ENCODE measurements at places on chromosomes 7 and 10. TPM values are rescaled to one million over a fixed set of nuclear protein-coding genes. Genes with fewer than 3 reads are reported as not detected.

- DNase-seq = no peak
- H3K36me3 ChIP-seq = no peaks in the 10 kb centered on the region
- no peaks in the 10 kb centered on the region for H3K27me3 ChIP-seq
- no peak overlapping the region for H3K4me3 ChIP-seq
- peaks cover 8% of the 10 kb centered on the region for H3K4me1 ChIP-seq
Observed at GRCh38 chr10:71911296-71911953, 52.8 kb upstream of the CHST3 start.

DNA sequence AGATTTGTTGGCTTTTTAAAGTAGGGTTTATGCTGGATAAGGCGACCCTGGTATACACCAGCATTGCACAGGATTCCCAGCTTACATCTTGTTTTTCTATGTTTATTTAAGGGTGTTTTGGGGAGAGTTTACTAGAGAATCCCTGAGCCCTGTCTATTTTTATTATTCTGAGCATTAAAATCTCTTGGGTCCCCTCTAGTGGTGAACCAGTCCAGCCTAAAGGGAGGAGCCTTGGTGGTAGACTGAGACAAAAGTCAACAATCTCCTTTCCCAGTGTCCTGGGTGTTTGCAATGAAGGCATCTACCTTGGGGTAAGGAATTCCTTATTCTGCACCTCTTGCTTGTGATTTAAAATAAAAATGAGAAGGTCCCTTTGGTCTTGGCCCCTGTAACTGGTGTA is 38.2 kb downstream of the ANTXRL start:
- H3K27ac ChIP-seq = no peak overlapping the region
- H3K4me1 ChIP-seq = no peaks in the 10 kb centered on the region
- no peaks in the 10 kb centered on the region for H3K27me3 ChIP-seq
- no peak overlapping the region for H3K4me3 ChIP-seq
- H3K36me3 ChIP-seq = no peaks in the 10 kb centered on the region

DNA sequence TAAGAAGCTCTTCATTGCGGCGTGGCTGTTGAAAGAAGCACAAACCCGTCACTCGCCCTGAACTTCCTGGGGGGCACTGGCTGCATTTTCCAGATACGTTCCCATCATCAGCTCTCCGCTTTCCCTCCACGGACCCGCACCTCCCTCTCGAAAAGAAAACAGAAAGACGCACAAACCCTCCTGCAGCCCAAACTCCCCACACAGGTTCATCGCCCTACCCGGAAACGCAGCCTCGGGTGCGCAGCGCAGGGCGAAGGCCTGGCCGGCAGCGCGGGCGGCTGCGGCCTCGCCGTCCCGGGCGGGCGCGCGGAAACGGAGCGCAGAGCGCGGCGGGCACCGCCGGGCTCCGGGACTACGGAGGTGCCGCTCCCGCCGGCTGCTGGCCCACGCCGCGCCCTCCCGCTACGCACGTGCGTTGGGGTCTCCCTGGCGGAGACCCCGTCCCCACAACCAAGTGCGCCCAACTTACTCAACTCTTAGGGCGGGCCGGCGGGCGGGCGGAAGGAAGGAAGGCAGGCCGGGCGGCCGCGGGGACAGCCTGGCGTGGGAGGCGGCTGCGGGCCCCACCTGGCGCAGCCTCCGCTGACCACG is 822 bp downstream of the ZNF800 start:
- no peaks in the 10 kb centered on the region for H3K27me3 ChIP-seq
- peaks cover 55% of the 10 kb centered on the region for H3K4me1 ChIP-seq
- peaks cover 22% of the 10 kb centered on the region for H3K36me3 ChIP-seq
- H3K27ac ChIP-seq = peak overlapping the region; percentile 71

DNA sequence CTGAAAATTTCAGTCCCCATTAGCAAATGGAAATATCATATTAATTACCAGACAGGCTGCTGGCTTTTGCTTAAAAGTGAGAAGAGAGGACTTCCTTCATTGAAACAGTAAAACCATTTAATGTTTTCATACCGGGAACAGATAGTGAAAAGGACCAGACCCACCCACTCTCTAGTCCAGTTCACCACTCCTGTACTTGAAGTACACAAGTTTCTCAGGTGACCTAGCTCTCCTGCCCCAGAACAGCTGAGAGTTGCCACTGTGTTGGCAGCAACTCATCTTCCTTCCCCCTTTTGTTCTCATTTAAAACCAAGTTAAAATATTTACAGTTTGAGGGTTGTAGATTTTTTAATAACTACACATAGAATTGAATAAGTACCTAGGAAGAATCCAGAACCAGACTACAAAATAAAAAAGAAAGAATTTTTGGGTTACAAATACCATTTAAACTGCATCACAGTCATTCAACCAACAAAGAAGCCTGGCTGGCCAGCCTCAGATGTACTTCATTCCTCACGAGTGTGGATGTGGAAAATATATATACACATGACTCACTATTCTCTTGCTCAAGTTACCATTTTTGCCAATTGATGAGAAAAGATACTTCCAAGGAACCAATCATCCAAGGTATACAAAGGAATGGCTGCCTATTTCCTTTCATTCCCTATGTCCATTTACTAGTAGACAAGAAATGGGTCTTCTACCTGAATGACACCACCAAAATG is 68.1 kb downstream of the VPS41 start:
- H3K4me3 ChIP-seq = no peak overlapping the region
- no peaks in the 10 kb centered on the region for H3K4me1 ChIP-seq
- H3K27ac ChIP-seq = no peak overlapping the region
- H3K36me3 ChIP-seq = no peaks in the 10 kb centered on the region
- DNase-seq = no peak
- no peaks in the 10 kb centered on the region for H3K27me3 ChIP-seq

DNA sequence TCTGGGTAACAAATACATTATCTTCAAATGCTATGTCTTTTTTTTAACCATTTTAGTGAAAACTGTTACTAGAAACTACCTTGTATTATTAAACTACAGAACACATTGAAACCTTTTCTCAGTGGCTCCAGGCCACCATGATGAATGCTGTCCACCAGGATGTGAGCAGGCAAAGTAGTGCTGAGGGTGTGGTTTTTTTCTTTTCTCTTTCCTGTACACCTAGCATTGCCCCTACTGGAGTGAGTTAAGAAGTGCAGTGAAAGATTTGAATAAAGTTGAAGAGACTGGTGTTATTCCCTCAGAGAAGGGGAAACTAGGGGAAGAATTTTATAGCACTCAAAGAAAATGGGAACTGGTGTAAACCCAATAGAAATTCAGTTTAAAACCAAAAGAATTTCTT is 120.0 kb upstream of the SAMD8 start:
- no peaks in the 10 kb centered on the region for H3K27me3 ChIP-seq
- peak; percentile 77 for DNase-seq
- H3K4me3 ChIP-seq = no peak overlapping the region
- H3K27ac ChIP-seq = no peak overlapping the region
- no peaks in the 10 kb centered on the region for H3K4me1 ChIP-seq

GRCh38 chr7:28573059-28573553 is 160.8 kb downstream of the CREB5 start:
- peak overlapping the region; percentile 78 for H3K4me3 ChIP-seq
- peak; percentile 86 for DNase-seq
- no peaks in the 10 kb centered on the region for H3K27me3 ChIP-seq
- H3K27ac ChIP-seq = peak overlapping the region; percentile 97
- H3K4me1 ChIP-seq = peaks cover 87% of the 10 kb centered on the region

- H3K27me3 ChIP-seq = no peaks in the 10 kb centered on the region
- H3K27ac ChIP-seq = no peak overlapping the region
- H3K4me1 ChIP-seq = no peaks in the 10 kb centered on the region
- H3K36me3 ChIP-seq = no peaks in the 10 kb centered on the region
- DNase-seq = no peak
- H3K4me3 ChIP-seq = no peak overlapping the region
Observed at GRCh38 chr7:116177009-116177408, 33.3 kb upstream of the TES start.

DNA sequence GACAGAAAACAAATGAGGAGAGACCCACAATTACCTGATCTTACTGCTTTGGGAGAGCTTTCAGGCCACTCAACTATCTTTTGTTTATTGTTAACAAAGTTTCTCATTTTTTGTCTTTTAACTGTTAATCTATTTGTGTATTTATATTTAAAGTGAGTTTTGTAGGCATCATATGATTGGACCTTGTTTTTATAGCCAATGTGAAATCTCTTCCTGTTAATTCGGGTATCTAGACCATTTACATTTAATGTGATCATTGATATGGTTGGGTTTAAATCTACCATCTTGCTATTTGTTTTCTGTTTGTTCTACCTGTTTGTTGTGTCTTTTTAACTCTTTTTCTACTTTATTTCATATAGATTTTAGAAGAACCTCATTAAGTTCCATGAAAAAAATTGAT is 12.5 kb downstream of the OPALIN start:
- no peaks in the 10 kb centered on the region for H3K27me3 ChIP-seq
- no peaks in the 10 kb centered on the region for H3K4me1 ChIP-seq
- H3K4me3 ChIP-seq = no peak overlapping the region
- H3K27ac ChIP-seq = no peak overlapping the region

DNA sequence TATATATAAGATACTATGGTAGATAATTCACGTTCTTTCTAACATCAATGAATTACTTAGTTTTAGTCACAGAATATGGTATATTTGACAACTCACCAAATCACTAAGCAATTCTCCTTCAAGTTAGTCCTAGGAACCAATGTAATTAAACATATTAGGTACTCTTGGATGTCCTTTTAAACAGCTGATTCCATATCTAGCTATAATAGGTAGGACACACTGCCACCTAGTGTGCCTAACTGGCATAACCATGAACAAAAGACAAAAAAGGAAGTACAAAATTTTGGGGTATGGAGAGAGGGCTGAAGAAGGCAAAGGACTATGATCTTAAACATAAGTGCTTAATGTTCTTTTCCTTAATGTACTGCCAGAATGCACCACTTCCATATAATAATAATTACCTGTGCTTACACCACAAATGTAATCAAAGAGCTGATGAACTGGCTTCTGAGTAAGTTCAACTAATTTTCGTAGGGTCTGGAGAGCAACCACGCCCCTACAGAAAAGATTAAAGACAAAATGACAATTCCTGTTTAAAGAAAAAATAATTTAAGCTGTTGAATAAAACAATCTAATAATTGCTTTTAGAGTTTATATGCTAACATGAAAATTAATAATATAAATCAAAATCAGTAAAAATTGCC is 28.7 kb downstream of the PNPLA8 start:
- no peak overlapping the region for H3K27ac ChIP-seq
- peaks cover 31% of the 10 kb centered on the region for H3K36me3 ChIP-seq
- peaks cover 4% of the 10 kb centered on the region for H3K4me1 ChIP-seq
- no peaks in the 10 kb centered on the region for H3K27me3 ChIP-seq
- no peak overlapping the region for H3K4me3 ChIP-seq

GRCh38 chr7:149719912-149720335 is 53.5 kb downstream of the ZNF467 start:
- no peak overlapping the region for H3K4me3 ChIP-seq
- no peaks in the 10 kb centered on the region for H3K36me3 ChIP-seq
- no peaks in the 10 kb centered on the region for H3K27me3 ChIP-seq
- H3K4me1 ChIP-seq = peaks cover 21% of the 10 kb centered on the region
- no peak for DNase-seq

OR13A1 gene
- 3.2 TPM for total RNA-seq

PSAP gene
- 201 TPM for total RNA-seq

TMEM196 gene
- not detected for total RNA-seq

CEP55 gene
- total RNA-seq = 16.5 TPM
